HS-5 (cell line): ENCODE measurements at places on chromosomes 7 and 10.
A peak's percentile ranks its signal among the peaks of the same experiment; 100 is the strongest.

- peak; percentile 66 for DNase-seq
Observed at GRCh38 chr10:95333997-95334804, 43.4 kb upstream of the PDLIM1 start.

- DNase-seq: no peak
Observed at GRCh38 chr10:12588091-12588860, 238.9 kb downstream of the CAMK1D start.

DNA sequence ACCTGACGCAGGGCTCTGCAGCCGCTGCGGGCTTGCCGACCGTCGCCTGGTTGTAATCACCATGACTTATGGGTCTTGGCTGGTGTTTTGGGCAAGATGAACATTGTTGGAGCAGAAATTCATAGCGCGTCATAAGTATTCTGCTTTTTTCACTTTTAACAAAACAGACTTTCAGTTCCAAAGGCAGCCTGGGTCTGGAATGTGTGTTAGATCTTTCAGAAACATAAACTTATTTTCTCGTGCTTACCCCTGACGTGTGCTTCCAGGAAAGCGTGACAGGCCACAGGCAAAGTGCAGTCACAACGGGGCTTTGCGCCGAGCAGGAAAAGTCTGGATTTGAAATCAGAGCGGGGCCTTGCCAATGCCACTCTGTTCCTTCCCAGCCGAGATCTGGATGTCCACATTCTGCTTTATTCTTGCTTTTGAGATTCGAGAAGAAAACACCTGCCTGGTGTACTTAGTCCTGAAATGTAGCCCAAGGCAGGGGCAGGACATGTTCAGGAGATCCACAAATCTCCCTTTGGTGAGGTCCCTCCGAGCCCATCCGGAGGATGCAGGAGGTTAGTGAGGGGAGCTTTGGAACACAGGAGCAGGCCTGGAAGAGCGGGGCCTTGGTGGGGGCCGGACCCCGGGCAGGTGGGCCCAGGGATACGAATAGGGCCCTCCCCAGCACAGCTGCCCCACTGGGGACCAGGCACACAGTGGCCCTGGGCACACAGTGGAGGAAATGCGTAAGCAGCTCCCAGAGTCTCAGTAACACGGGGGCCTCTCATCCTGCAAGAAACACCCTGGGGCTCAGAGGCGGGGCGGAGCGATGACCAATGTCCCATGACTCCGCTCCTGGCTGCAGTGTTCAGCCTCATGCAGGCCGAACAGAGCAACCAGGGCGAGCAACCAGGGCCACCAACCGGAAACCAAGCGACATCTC is 49.5 kb upstream of the EBF3 start:
- DNase-seq: no peak

DNA sequence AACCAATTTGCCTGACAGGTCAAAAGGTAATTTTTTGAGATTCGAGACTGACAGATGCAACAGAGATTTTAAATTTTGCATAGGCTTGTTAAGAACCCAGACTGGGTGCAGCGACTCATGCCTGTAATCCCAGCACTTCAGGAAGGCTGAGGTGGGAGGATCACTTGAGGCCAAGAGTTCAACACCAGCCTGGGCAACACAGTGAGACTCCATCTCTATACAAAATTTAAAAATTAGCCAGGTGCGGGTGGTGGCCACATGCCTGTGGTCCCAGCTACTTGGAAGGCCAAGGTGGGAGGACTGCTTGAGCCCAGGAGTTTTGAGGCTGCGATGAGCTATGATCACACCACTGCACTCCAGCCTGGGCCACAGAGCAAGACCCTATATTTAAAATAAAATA is 34.6 kb downstream of the AMZ1 start:
- no peak for DNase-seq

DNA sequence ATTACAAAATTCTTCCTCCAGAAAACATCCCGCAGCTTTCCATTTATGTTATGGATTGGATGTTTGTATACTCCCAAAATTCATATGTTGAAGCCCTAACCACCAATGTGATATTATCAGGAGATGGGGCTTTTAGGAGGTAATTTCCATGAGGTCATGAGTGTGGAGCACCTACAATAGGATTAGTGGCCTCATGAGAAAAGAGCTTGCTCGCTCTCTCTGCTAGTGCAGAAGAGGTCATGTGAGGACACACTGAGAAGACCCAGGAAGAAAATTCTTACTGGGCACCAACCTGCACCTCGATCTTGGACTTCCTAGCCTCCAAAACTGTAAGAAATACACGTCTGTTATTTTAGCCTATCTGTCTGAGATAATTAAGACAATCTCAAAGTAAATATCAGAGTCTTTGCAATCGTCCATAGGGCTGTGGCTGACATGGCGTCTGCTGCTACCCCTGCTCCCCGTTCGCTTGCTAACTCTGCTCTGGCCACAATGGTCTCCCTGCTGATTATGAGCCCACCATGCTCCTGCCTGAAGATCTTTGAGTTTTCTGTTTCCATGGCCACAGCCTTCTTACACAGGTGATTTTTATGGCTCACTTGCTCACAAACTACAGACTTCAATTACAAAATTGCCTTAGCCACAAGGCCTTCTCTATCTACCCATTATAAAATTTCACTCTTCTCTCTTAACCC is 333.3 kb downstream of the CACNA2D1 start:
- DNase-seq: no peak

DNA sequence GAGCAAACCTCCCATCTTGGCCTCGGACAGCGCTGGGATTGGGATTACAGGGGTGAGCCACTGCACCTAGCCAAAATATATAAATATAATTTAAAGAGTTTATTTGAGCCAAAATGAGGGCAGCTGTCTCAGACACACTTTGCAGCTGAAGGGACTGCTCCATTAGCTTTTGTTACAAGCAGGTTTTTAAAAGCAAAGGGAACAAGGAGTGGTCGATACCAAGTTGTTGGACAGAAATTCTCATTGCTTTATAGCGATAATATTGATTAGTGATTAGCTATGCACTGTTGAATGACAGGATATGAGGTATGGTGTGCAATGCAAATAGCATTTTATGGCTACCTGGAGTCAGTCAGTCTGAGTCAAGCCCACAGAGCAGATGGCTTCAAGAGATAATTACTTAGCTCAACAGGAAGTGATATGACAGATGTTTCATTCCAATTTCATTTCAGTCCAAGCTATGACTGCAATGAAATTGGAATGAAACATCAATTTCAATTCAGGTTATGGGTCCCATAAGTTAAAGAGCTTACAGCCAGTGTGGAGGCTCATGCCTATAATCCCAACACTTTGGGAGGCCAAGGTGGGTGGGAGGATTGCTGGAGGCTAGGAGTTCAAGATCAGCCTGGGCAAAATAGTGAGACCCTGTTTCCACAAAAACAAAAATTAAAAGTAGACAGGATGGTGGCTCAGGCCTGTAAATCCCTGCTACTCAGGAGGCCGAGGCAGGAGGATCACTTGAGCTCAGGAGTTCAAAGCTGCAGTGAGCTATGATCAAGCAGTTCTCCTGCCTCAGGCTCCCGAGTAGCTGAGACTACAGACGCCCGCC is 23.1 kb downstream of the TYW1 start:
- DNase-seq: peak; percentile 74

DNA sequence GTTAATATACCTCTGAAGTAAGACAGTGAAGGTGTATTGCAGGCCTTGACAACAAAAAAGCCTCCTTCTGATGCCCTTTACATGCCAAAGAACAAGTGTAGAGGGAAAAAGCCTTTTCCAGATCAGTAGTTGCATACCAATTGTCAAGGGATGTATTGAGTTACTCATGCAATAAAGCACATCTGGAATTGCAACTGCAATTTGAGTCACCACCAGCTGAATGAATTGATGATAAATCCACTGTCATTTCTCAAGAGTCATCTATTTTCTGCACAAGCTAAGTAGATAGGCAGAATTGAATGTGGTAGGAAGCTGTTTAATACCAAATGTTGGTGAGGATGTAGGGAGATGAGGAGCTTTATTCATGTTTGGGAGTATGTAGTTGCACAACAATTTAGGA is 325.9 kb upstream of the SMIM30 start:
- DNase-seq: peak; percentile 59

DNA sequence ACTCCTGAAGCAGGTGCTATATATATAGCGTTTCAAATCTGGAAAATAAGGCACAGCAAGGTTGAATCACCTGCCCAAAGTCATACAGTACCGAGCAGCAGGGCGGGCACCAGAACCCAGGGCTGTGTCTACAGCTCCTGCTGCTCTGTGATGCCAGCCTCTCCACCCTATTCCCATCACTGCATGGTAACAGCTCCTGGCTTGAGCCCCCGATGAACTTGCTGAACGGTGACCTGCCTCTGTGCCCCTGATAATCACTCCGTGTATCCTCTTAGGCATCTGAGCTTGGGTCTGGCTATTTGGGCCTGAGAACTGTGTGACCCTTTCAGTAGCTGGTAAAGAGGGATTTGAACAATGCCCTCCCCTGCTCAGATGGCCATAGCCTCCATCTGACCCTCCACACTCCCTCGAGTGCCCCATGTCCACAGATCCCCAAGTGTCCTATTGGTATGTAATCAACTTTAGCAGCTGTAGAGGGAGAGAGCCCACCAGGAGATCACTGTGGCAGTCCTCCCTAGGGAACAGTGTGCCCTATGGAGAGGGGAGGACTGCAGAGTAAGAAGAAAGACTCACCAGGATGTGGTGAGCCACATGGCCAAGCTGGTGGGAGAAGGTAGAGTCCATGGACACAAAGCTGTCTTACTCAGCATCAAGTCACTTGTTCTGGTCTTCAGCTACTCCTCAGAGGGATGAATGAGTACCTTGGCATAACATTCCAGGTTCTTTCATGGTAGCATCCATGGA is 1.1 kb upstream of the ARHGAP22 start:
- no peak for DNase-seq

DNA sequence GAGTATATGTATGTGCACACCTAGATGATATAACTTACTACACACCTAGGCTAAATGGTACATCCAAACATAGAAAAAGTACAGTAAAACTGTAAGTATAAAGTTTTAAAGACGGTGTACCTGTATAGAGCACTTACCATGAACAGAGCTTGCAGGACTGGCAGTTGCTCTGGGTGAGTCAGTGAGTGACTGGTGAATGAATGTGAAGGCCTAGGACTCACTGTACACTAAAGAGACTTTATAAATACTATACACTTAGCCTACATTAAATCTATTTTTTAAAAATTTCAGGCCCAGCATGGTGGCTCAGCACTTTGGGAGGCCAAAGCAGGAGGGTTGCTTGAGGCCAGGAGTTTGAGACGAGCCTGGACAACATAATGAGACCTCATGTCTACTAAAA is 195.3 kb downstream of the FZD1 start:
- DNase-seq: no peak

DNA sequence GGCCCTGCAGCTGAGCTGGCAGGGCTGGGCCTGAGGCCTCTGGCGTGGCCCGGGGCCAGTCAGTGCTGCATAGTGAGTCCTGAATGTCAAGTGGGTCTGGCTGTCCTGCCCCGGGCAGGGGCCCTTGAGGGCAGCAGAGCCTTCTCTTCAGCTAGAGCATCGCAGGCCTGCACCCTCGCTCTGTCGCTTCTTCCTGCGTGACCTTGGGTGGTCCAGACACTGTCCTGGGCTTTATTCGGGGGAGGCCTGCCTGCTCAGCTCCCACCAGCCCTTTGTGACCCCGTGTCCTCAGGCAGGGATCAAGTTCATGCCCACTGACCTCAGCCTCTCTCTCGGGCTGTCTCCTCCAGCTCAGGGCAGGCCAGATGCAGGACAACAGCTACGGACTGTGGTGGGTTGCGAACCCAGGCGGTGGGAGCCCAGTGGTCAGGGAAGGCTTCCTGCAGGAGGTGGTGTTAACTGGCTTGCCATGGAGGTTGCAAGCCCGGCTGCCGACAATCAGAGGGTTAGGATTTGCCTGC is 3.4 kb downstream of the TTYH3 start:
- no peak for DNase-seq

DNA sequence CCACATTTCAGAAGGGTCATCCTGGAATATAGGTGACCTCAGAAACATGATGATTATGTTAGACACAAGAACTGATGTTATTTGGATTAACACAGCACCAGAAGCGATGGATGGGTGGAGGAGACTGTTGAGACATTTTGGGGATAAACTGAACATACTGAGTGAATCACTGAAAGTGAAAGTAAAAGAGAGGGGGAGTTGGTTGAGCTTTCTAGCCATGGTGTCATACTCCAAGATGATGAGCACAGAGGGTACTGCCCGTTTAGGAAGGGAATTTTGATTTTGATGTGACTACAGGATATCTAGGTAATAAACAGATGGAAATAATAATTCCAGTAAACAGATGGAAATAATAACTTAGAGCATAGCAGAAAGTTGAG is 248.0 kb upstream of the NPY start:
- DNase-seq: no peak

- DNase-seq: no peak
Observed at GRCh38 chr10:93630625-93631557, 18.6 kb downstream of the PDE6C start.

GRCh38 chr7:130420943-130421578 is 19.8 kb downstream of the CEP41 start:
- no peak for DNase-seq

DNA sequence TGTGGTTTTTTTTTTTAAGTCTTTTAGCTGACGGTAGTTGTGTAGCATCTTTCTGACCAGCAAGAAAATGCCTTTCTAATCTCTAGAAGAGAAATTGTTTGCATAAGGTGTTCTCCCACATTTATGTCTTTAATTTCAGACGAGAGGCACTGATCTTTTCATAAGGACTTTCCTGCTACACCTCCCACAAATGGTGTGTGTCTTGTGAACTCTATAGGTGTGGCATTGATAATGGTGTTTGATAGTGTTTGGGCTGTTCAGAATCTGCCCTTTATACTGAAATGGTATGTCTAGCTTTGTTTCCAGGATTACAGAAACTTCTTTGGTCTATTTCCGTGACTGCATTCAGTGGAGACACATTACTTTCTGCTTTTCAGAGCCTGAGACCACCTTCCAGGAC is 21.6 kb upstream of the ATXN7L1 start:
- DNase-seq: no peak

- DNase-seq: no peak
Observed at GRCh38 chr7:35430547-35431153, 176.8 kb upstream of the TBX20 start.

GRCh38 chr10:3702569-3702968 is 82.4 kb downstream of the KLF6 start:
- DNase-seq: no peak

- no peak for DNase-seq
Observed at GRCh38 chr10:36872702-36873393, 252.6 kb upstream of the ANKRD30A start.

DNA sequence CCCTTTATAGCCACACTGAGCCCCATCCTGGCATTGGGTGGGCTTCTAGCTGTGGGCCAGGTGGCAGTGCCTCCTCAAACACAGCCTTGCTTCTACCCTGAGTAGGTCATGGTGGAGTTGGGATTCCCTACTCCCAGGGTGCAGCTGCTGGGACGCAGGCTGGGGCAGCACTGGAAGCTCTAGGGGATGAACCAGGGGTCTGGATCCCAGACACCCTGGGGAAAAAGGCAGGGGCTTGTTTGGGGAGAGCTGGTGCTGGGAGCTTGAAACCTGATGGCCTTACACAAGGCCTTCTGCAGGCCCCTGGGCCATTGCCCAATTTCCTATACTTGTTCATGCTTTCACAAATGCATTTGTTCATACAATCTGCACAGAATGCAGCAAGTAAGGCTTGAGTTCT is 103.7 kb upstream of the CTBP2 start:
- DNase-seq: no peak

- no peak for DNase-seq
Observed at GRCh38 chr10:46296641-46297141, 9.9 kb downstream of the ANTXRL start.
